ENCODE measurements at places on chromosomes 3 and 15. TPM values are rescaled to one million over a fixed set of nuclear protein-coding genes. Genes with fewer than 3 reads are reported as not detected.

The ISLR gene
- not detected for total RNA-seq

The FAM43A gene
- 1.2 TPM for total RNA-seq

The MAN2C1 gene
- 131 TPM for total RNA-seq

The SCG3 gene
- not detected for total RNA-seq

The COL6A5 gene
- not detected for total RNA-seq

The WDR72 gene
- not detected for total RNA-seq

The CIB2 gene
- total RNA-seq: 2.2 TPM

The GREM1 gene
- total RNA-seq: not detected

The ISG20 gene
- 151 TPM for total RNA-seq

The EIF3J gene
- total RNA-seq: 100 TPM

The SST gene
- not detected for total RNA-seq

GRCh38 chr3:41684797-41685735 is 276.8 kb downstream of the ULK4 start:
- no peak overlapping the region for H3K4me3 ChIP-seq
- H3K27ac ChIP-seq: no peak overlapping the region

GRCh38 chr3:188890572-188891270 is 281.1 kb upstream of the TPRG1 start:
- H3K27me3 ChIP-seq: no peaks in the 10 kb centered on the region
- no peaks in the 10 kb centered on the region for H3K4me1 ChIP-seq
- H3K4me3 ChIP-seq: no peak overlapping the region
- DNase-seq: no peak
- no peaks in the 10 kb centered on the region for H3K36me3 ChIP-seq

GRCh38 chr15:83327041-83327440 is 42.6 kb upstream of the BNC1 start:
- H3K36me3 ChIP-seq: no peaks in the 10 kb centered on the region
- no peaks in the 10 kb centered on the region for H3K4me1 ChIP-seq
- peaks cover 2% of the 10 kb centered on the region for H3K27me3 ChIP-seq
- DNase-seq: no peak
- no peak overlapping the region for H3K27ac ChIP-seq

GRCh38 chr3:28553175-28553574 is 204.6 kb upstream of the AZI2 start:
- DNase-seq: no peak
- no peak overlapping the region for H3K27ac ChIP-seq
- no peaks in the 10 kb centered on the region for H3K4me1 ChIP-seq
- no peaks in the 10 kb centered on the region for H3K36me3 ChIP-seq
- H3K4me3 ChIP-seq: no peak overlapping the region
- H3K27me3 ChIP-seq: no peaks in the 10 kb centered on the region

- H3K36me3 ChIP-seq: no peaks in the 10 kb centered on the region
- H3K4me1 ChIP-seq: no peaks in the 10 kb centered on the region
- no peaks in the 10 kb centered on the region for H3K27me3 ChIP-seq
- no peak overlapping the region for H3K4me3 ChIP-seq
- H3K27ac ChIP-seq: no peak overlapping the region
These were observed 78.2 kb upstream of the GBE1 start for GRCh38 chr3:81839504-81840094.

DNA sequence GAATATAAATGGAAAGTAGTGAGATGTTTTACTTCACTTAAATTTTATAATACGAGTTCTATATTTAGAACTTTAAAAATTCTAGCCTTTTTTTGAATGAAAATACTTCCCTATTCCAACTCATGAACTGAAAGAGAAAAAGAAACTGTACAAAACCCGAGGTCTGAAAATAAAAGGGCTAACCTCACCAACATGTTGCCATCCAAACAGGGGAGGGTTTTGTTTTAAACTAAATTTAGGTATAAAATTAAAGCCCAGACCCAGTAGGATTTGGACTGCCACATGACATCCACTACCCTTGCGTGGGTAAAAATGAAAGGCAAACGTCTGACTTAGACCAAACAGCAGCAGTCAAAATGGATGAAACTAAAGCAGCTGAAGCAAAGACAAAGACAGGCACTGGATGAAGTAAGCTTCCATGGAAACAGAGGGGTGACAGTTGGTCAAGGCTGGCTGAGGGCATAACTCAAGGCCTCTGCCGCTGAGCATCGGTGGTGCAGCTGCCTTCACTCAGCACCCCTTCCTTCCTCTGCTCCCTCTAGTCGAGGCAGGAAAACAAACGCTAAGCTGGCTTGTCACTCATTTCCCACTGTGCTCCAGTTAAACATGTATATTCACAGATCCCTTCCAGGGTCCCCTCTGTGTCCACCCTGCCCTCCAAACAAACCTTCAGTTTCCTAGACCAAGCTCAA is 58.1 kb downstream of the TM4SF4 start:
- H3K27me3 ChIP-seq: peaks cover 4% of the 10 kb centered on the region
- H3K36me3 ChIP-seq: no peaks in the 10 kb centered on the region
- H3K4me1 ChIP-seq: peaks cover 7% of the 10 kb centered on the region
- H3K4me3 ChIP-seq: no peak overlapping the region

DNA sequence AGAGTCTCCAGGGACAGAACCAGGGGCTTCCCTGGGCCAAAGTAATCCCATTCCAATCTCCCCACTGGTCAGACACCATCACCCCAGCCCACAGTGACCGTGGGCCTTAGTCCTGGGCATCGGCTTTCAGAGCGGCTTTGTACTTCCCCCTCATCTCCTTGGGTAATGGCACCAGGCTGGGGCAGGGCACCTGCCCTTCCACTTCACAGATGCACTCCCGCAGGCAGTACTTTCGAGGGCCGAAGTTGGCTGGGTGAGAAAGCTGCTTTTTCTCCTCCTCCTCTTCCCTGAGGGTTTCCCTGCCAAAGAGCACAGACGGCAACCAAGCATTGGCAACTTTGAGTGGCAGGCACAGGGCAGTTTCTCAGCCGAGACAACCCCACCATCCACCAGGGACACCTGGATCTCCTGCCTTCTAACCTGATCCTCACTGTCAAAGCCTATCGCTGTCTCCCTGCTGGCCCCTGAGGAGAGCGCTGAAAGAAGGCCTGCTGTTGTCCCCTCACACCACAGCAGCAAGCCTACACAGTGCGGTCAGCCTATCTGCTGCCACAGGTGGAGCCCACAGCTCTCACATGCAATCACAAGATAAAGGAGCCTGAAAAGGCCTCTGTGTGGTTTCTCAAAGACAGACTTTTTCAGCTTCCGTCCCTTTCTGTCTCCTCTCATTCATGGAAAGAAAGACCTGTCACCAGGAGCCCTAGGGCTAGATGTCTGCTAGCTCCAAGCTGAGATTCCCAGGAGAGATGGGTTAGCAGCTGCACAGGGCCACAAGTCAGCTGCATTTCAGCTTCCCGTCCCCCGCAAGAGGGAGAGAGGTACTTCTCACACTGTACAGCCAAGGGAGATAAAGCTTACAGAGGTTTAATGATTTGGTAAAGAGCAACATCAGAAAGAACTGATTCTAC is 12.5 kb downstream of the MRPS25 start:
- no peaks in the 10 kb centered on the region for H3K27me3 ChIP-seq
- DNase-seq: no peak
- no peak overlapping the region for H3K27ac ChIP-seq
- peaks cover 35% of the 10 kb centered on the region for H3K4me1 ChIP-seq
- peaks cover 72% of the 10 kb centered on the region for H3K36me3 ChIP-seq

GRCh38 chr3:132461544-132461943 is 44.2 kb downstream of the DNAJC13 start:
- H3K4me1 ChIP-seq: no peaks in the 10 kb centered on the region
- no peak overlapping the region for H3K4me3 ChIP-seq
- no peak overlapping the region for H3K27ac ChIP-seq
- no peak for DNase-seq
- H3K36me3 ChIP-seq: peaks cover 34% of the 10 kb centered on the region

DNA sequence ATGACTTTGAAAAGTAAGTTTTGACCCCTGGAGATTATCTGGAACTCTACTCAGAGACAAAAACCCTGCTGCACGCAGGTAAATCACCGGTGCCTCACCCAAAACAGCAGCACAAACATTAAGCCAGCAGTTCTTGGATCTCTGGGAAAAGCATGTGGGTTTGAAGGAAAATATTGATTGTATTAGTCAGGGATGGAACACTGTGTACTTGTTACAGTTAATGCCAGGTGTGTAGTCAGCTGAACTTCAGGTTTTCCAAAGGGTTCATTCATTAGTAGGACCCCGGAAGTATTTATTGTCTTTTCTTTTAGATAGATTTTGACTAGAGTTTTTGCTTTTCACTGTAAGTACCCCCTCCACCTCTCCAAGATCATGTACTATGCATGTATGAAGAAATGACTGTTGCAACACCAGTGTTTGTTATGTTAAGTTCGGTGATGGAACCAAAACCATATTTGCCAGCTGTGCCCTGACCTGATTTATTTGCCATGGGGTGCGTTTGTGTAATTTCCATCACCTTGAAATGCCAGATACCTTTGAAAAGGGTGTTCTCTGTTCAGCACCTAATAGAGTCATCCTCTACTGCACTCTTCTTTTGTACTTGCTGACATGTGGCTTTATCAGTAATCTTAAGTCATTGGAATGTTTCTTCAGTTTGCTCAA is 14.5 kb downstream of the ARHGEF26 start:
- H3K4me3 ChIP-seq: no peak overlapping the region
- no peak for DNase-seq
- H3K36me3 ChIP-seq: no peaks in the 10 kb centered on the region

GRCh38 chr15:61367953-61368352 is 138.9 kb upstream of the RORA start:
- H3K4me1 ChIP-seq: no peaks in the 10 kb centered on the region
- DNase-seq: no peak
- H3K27ac ChIP-seq: no peak overlapping the region
- no peak overlapping the region for H3K4me3 ChIP-seq
- H3K27me3 ChIP-seq: no peaks in the 10 kb centered on the region

DNA sequence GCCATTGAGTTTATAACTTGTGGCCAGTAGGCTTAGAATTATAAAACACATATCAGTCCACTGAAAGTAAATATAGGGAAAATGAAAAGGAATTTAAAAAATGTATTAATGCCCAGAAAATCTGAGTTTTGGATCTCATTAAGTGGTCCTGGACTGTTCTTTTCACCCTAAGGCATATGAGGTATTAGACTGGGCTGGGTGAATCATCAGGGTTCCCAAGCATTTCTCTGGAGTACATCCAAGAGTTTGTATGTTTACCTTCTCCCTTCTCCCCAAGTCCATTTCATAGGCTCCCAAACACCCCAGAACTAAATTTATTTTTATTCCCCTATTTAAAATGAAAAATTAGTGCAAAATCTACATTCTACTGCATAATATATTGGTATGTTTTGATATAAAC is 31.9 kb upstream of the SPTSSB start:
- peaks cover 7% of the 10 kb centered on the region for H3K36me3 ChIP-seq
- peaks cover 23% of the 10 kb centered on the region for H3K4me1 ChIP-seq
- H3K27ac ChIP-seq: no peak overlapping the region

- no peaks in the 10 kb centered on the region for H3K36me3 ChIP-seq
- no peak for DNase-seq
- H3K27ac ChIP-seq: no peak overlapping the region
These were observed 247.5 kb upstream of the GOLIM4 start for GRCh38 chr3:168342946-168343850.

- no peaks in the 10 kb centered on the region for H3K36me3 ChIP-seq
- H3K27me3 ChIP-seq: peaks cover 3% of the 10 kb centered on the region
- no peak for DNase-seq
These were observed 40.6 kb downstream of the SLC9C1 start for GRCh38 chr3:112253301-112253971.

DNA sequence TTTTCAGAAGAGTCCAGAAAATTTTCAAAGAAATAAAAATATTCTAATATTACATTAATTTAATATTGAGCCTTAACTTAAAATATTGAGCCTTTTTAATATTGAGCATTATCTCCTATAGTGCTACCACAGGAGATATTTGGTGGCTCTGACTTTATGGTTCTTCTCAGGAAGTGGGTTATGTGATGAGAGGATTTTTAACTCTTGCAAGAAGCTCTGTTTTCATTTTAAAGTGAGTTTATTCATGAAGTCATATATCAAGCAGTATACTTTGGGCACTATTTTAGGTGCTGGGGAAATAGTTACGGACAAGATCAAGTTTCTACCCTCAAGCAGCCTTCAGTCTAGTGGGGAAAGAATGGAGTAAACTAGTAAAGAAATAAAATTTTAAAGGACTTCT is 13.4 kb upstream of the MBNL1 start:
- peaks cover 55% of the 10 kb centered on the region for H3K36me3 ChIP-seq
- peak overlapping the region; percentile 61 for H3K4me3 ChIP-seq
- H3K27me3 ChIP-seq: no peaks in the 10 kb centered on the region
- peaks cover 88% of the 10 kb centered on the region for H3K4me1 ChIP-seq

- no peak overlapping the region for H3K4me3 ChIP-seq
- no peak for DNase-seq
- H3K27me3 ChIP-seq: no peaks in the 10 kb centered on the region
These were observed 490.9 kb upstream of the ADAMTS9 start for GRCh38 chr3:65178703-65179102.

DNA sequence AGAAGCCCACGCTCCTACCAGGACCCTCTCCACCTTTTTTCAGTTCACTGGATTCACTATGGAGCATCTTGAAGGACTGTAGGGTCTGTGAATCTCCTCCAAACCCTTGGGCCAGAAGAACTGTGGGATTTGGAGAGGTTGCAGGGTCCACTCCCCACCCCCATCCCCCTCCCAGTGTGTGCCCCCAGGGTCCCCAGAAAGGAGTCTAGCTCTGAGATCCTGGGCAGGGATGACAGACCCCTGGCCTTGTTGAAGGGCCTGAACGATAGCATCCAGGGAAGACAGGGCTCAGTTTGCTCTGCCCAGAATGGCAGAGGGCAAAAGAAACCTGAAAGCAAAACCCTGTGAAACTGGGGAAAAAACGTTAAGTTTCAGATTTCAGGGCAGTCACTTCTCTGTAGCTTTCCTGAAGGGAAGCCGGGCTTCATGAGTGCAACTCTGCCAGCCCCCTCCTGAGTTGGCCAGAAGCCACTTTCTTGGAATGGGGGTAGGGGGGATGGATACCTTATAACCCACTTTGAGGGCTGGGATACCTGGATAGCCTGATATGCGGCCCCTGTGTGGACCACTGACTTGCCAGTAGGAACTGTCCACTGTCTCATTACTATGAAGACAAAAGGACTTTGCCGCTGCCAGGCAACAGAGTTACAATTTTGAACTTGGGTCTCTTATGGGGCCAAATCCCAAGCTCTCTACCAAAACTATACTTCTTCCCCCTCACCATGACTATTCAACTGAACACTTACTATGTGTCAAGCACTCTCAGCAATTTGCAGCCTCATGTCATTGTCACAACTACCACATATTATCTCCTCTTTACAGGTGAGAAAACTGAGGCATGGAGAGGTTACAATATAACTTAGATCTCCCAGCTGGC is 1.6 kb upstream of the CISH start:
- H3K36me3 ChIP-seq: peaks cover 80% of the 10 kb centered on the region
- peaks cover 31% of the 10 kb centered on the region for H3K4me1 ChIP-seq
- DNase-seq: no peak
- H3K27me3 ChIP-seq: no peaks in the 10 kb centered on the region

GRCh38 chr3:24242012-24242698 is 252.5 kb downstream of the THRB start:
- no peak overlapping the region for H3K27ac ChIP-seq
- no peak overlapping the region for H3K4me3 ChIP-seq
- peaks cover 2% of the 10 kb centered on the region for H3K27me3 ChIP-seq
- no peaks in the 10 kb centered on the region for H3K4me1 ChIP-seq
- no peaks in the 10 kb centered on the region for H3K36me3 ChIP-seq

- no peak overlapping the region for H3K4me3 ChIP-seq
- DNase-seq: no peak
- H3K27me3 ChIP-seq: no peaks in the 10 kb centered on the region
- no peaks in the 10 kb centered on the region for H3K4me1 ChIP-seq
These were observed 13.2 kb upstream of the NMB start for GRCh38 chr15:84671211-84671610.

- H3K27me3 ChIP-seq: no peaks in the 10 kb centered on the region
- H3K27ac ChIP-seq: no peak overlapping the region
- no peaks in the 10 kb centered on the region for H3K36me3 ChIP-seq
- DNase-seq: no peak
These were observed 1273.0 kb downstream of the ROBO2 start for GRCh38 chr3:78312851-78313250.

All from activated CD8-positive, alpha-beta T cell treated with anti-CD3 and anti-CD28 coated beads, Interleukin-2, amount 10 ng/mL, durations not matched to agents 7 days and 5 days (primary cell).